ENCODE measurements at places on chromosomes 12 and 14.

- no peak for DNase-seq
Observed at GRCh38 chr12:29035112-29035511, 114.0 kb upstream of the FAR2 start.

DNA sequence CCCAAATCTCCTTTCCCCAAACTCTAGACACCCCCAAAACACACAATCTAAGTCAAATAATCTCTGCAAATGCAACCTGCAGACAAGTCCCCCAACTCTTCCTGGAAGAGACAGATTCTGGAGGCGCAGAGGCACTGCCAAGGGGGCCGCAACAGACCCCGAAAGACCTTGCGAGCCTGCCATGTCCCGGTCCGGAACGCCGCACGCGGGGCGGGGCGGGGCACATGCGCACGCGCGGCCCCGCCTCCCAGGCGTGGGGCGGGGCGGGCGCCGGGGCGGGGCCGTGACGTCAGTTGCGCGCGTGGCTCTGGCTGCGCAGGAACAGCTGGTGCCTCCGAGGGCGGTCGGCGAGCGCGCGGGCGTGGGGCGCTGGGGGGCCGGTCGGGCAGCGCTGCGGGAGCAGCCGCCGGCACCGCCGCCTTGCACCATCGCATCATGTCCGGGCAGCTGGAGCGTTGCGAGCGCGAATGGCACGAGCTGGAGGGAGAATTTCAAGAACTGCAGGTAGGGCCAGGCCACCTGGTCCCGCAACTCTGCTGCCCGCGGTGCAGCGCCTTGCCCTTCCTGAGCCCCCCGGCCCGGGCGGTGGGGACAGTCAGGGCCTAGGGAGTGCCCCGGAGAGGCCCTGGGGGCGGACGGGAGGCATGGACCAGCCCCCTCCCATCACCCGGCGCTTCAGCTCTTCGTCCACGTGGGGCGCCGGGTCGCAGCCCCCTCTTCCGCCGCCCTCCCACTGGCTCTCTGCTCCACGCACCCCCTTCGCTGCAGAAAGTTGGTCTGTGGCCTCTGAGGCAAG lies at the start of gene TMEM120B:
TSS of gene TMEM120B (plus strand) at position 292 of the 796 bp plus-strand sequence. CDS start at position 436, 144 bp downstream.
- peak; percentile 91 for DNase-seq

GRCh38 chr14:65044596-65044959 lies 57.7 kb downstream of the MAX start:
- DNase-seq = no peak

GRCh38 chr12:53046655-53047220 lies 3.1 kb upstream of the TNS2 start:
- peak; percentile 65 for DNase-seq

DNA sequence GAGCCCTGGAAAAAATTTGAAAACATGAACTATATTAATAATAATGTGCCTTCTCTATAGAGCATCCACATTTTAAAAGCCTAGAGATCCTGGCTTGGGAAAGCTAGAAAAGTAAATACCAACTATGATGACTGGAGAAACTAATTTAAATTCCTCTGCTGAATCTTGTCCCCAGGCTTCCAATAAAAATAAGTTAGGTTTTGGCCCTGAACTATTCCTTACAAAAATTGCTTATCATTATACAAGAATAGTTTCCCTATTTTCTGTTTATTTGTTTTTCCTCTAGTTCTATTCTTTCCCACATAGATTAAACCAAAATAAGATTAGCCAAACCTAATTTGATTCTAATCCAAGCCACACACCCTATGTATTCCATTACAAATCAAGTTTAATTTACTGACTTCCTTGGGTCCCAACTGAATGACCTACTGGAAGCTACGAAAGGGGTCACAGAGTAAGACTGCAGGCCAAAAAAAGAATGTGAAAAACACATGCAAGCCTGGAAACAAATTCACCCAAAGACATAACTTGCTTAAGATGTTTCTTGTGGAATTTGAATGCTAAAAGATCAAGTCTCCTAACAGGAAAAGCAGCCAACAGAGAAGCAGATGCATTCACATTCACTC lies 133.0 kb downstream of the PAWR start:
- no peak for DNase-seq

- DNase-seq = no peak
Observed at GRCh38 chr12:102917026-102917787, at the start of gene PAH. PAH (minus strand) TSS chr12:102917244; CDS start chr12:102917130, 114 bp downstream.

DNA sequence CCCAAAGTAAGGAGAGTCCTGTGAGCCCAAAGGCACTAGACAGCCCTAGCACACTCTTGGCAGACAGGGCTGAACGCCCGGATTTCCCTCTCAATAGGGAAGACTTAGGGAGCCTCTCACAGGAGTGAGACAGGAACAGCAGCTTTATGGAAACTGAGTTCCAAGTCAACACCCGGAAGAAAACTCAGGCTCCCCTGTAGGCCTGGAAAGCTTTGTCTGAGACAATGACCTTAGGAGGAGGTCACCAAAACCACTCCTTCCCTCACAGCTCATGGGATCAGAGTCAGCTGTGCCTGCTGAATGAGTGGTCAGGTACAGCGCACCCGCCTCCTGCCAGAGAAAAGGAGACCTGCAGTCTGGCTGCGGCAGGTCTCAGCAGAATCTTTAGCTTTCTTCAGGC lies 229.5 kb downstream of the CACNA1C start:
- no peak for DNase-seq

- no peak for DNase-seq
Observed at GRCh38 chr12:116183741-116184141, 93.8 kb downstream of the MED13L start.

DNA sequence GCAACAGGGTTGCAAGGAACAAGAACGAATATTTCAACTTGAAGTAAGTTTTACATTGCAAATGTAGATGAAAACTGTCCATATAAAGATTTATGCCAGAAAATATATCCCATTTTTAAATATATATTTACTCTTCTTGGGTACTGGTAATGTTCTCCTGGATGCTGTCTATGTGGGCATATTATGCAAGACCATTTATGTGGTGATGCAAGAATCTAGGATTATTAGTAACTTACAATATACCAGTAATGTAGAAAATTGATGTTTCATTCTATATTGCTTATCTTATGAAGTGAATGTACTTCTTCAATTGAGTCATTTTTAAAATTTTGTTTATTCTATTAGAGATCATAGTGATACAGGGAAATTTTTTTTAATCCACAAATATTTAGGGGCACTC lies 25.1 kb downstream of the FGFR1OP2 start:
- no peak for DNase-seq

- DNase-seq = no peak
Observed at GRCh38 chr14:76212242-76212641, 60.5 kb downstream of the GPATCH2L start.

DNA sequence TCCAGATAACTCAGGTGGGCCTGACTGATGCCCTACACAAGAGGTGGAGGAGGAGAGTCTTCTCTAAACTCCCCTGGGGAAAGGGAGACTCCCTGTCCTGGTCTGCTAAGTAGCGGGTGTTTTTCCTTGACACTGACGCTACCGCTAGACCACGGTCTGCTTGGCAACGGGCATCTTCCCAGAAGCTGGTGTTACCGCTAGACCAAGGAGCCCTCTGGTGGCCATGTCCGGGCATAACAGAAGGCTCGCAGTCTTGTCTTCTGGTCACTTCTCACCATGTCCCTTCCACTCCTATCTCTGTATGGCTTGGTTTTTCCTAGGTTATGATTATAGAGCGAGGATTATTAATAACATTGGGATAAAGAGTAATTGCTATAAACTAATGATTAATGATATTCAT lies 965.5 kb downstream of the TMEM121 start:
- no peak for DNase-seq

- DNase-seq = peak; percentile 30
Observed at GRCh38 chr12:16165506-16165905, 112.0 kb downstream of the SLC15A5 start.

- DNase-seq = no peak
Observed at GRCh38 chr14:32311294-32312009, 17.6 kb upstream of the AKAP6 start.

GRCh38 chr14:34059925-34060650 lies 109.2 kb upstream of the EGLN3 start:
- DNase-seq = peak; percentile 68

GRCh38 chr14:72451054-72451972 lies 442.6 kb downstream of the DPF3 start:
- peak; percentile 38 for DNase-seq

DNA sequence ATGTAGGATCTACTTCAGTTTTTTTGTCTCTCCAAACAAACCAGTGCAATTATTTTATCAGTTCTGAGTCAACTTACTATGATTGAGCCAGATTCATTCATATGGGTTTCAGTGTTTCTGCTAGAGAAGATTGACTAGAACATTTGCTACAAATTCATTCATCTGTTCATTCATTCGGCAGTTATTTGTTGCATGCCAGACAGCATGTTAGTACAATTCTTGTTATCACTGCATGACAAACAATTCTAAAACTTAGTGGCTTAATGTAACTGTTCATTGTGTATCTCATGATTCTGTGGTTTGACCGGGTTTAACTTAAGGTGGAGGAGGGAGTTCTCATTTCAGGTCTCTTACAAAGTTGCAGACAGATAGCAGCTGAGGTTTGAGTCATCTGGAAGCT lies 52.3 kb downstream of the POLR3B start:
- DNase-seq = no peak

- no peak for DNase-seq
Observed at GRCh38 chr12:111748867-111749266, 17.9 kb upstream of the ALDH2 start.

- no peak for DNase-seq
Observed at GRCh38 chr12:82948491-82948890, 261.8 kb downstream of the TMTC2 start.
